Hematopoietic multipotent progenitor cell treated with erythropoietin and hydrocortisone succinate and interleukin-3 and kit ligand, for 8 days (in vitro differentiated cells): ENCODE measurements at places on chromosomes 11 and 22.

DNA sequence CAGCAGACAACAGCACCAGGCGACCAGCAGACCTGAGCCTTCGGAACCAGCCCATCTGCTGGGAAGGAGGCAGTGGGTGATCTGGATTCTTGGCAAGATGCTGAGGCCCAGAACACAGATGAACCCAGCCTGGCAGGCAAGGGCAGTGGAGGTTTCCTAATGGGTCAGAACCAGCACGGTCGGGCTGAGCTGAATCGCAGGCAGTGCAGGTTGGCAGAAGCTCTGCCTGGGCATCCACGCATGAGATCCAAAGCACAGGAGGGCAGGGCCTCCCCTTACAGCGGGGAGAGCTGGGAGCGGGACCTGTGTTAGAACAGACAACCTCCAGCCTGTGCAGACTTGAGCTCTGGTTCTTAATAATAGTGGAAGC lies 47.5 kb downstream of the DSCAML1 start:
- no peak for DNase-seq

DNA sequence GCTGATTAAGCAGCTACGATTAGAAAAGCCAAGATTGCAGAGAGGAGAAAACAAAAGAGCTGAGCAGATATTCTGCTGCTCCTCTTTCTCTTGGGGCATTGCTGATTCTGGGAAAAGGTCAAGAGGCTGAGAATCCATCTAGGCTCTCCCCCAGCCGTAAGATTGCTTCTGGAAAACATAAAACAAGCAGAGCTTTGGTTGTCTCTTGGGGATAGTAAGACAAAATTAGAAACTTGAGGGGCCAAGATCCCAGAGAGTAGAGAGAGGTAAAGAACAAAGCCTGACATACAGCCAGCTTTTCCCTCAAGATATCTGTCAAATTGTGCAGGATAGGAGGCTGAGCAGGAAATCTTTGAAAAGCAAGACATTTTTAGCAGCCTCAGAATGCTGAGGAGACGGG lies 158.2 kb downstream of the TTC28 start:
- DNase-seq: no peak

GRCh38 chr11:95330302-95330701 lies 99.3 kb upstream of the SESN3 start:
- DNase-seq: no peak

- DNase-seq: peak; percentile 81
Observed at GRCh38 chr11:86456075-86456939, 81.6 kb downstream of the CCDC81 start.

GRCh38 chr11:35292279-35292678 lies 127.1 kb downstream of the SLC1A2 start:
- DNase-seq: no peak

GRCh38 chr11:74630043-74630442 lies 37.7 kb downstream of the POLD3 start:
- no peak for DNase-seq

GRCh38 chr11:68160100-68160695 lies 39.0 kb upstream of the CHKA start:
- no peak for DNase-seq

DNA sequence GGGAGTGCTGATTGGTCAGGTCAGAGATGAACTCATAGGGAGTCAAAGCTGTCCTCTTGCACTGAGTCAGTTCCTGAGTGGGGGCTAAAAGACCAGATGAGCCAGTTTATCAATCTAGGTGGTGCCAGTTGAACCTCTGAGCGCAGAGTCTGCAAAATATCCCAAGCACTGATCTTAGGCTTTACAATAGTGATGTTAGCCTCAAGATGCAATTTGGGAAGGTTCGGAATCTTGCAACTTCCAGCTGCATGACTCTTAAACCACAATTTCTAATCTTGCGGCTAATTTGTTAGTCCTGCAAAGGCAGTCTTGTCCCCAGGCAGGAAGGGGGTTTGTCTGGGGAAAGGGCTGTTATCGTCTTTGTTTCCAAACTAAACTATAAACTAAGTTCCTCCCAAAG lies 92.3 kb upstream of the PARVA start:
- DNase-seq: no peak

DNA sequence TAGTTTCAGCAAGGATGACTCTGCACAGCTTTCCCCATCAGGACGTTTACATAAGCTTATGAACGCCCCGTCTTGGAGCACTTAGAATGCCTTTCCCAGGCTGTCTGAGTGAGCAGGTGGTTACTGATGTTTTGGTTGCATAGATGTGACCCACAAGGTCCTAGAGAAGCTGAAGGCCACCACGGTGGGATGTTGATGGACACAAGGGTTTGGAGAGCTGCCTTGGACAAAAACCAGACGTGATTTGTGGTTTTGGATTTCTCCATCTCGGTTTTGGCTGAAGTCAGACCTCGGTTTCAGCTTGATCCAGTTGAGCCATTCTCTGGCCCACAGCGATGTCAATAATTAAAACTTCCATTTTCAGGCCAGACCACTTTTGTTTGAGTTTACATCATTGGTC lies 151.9 kb downstream of the LDLRAD3 start:
- DNase-seq: no peak

DNA sequence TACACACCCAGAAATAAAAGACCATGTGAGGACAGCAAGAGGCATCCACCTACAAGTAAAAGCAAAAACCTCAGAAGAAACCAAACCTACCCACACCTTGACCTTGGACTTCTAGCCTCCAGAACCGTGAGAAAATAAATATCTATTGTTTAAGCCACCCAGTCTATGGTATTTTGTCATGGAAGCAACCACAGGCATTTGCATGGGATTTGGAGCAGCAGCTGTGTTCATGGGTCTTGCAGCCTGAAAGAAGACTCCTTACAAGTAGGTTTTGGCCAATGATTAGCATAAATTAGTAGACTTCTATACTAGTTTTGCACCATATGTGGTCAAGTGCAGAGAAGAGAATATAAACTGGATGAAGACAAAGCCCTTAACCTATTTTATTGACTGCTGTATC lies 27.9 kb downstream of the FSHB start:
- no peak for DNase-seq

DNA sequence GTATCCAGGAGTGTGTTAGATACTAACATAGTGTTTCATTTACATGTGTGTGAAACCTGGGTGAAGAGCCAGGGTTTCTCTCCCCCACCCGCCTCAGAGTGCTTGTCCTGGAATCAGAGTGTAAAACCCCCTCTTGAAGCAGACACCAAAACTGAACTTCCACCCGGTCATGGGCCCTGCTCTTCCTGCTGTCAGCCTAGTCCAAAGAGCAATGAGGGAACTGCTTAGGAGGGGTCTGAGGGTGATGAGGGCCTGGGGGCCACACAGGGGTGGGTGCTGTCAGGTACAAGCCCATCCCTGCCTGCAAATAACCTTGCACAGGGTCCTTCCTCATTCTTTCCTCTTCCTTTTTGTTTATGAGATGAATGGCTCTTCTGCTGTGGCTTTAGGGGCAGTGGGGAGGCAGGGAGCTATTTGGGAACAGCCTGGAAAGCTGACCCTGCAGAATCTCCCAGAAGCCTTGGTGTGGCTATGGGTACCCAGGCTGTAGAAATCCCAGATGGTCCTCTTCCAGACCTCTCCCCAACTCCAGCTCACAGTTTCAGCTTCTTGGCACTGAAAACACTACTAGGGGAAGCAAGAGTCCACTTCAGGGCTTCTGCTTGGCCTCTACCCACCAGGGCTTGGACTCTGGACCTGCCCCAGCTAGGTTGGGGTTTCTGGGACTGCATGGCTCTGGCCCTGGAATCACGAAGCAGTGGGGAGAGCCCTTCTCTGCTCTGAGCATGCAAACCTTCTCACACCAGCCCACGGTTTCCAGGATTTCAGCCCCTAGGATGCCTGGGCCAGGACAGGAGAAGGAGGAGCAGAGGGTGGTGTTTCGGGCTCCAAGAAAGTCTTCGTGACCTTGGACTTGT lies 8.5 kb downstream of the BATF2 start:
- no peak for DNase-seq

DNA sequence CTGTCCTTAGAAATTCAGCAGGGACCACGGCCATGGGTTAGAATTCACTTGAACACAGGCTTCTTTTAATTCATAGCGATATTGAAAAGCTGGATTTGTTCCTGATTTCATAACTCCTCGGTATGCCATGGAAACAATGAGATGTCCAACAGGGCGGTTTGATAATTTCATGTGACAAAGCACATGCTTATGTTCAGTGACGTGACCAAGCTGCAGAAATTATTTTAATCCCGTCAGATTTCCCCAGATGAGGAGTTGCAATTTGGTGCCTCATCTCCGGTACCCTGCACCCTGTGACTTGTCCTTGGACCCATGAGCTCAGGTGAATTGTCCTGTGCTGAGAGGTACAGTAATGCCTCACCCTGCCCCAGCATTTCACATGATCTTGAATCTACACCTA lies 81.7 kb downstream of the C11orf91 start:
- DNase-seq: no peak

DNA sequence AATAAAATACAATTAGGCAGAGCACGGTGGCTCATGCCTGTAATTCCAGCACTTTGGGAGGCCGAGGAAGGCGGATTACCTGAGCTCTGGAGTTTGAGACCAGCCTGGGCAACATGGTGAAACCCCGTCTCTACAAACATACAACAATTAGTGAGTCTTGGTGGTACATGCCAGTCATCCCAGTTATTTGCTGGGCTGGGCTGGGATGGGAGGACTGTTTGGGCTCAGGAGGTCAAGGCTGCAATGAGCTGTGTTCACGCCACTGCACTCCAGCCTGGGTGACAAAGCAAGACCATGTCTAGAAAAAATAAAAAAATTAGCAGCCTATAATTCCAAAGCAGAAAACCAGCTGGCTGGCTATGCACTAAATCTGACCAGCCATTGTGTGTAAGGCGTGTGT lies 35.1 kb downstream of the APOL3 start:
- no peak for DNase-seq

DNA sequence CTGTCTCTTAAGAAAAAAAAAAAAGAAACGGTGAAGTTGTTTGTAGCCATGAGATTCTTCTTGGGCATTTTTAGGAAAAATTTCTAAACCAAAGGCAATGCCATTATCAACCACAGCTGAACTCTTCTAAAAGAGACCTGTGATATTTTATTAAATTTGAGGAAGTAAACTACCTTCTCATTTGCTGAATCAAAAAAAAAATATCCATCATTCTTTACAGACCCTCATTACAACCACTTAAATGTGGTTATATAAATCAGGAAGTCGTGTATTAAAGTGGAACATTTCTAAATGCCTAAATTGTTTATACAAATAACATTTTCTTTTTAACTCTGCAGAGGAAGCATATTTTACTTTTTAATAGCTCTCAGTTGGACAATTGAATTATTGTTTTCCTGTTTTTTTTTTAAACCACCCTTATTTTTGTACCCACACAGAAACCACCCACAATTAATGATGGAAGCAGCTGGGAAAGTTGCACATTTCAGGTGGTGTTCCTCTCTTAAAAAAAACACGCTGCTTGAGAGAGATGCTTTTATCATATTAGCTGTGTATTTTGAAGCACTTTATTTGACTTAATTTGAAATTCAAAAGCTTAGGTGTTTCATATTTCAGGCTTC lies 91.2 kb downstream of the ARHGAP42 start:
- no peak for DNase-seq

DNA sequence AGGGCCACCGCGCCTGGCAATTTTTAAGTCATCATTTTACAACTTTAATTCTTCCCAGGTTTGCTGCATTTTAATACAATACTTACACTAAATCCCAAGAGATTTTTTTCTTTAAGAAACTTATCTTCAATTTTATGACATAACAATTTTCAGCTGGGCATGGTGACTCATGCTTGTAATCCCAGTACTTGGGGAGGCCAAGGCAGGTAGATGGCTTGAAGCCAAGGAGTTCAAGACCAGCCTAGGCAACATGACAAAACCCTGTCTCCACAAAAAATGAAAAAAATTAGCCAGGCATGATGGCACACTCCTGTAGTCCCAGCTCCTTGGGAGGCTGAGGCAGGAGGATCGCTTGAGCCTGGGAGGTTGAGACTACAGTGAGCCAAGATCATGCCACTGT lies 38.8 kb downstream of the CLDN25 start:
- DNase-seq: peak; percentile 13

- DNase-seq: no peak
Observed at GRCh38 chr22:39248254-39248653, 3.5 kb upstream of the PDGFB start.

- DNase-seq: peak; percentile 19
Observed at GRCh38 chr11:73875840-73876239, 806 bp downstream of the COA4 start.

DNA sequence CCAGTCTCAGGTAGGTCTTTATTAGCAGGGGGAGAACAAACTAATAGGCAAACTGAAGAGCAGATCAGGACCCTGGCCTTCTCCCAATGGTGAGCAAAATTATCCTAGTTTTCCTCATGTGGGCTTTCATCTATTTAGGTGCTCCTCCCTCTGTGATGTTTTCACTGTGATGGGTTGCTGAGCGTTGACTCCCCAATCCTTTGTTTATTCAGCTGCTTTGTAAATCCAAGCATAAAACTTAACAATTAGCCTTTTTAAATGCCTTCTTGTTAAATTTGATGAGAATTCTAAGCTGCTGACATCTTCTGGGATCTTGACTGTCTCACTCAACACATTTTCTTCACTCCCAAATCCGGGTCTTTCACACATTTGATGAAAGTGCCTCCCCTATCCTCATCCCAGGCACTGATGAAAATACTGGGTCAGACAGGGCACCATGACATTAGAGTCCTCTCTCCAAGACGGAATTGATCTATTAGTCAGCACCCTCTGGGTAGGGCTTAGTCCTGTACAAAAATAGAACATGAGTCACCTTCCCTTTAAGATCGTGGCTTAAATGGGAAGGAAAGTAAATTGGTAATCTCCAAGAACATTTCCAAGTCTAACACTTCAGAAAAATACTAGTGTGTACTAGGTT lies 199.3 kb upstream of the ISX start:
- no peak for DNase-seq

DNA sequence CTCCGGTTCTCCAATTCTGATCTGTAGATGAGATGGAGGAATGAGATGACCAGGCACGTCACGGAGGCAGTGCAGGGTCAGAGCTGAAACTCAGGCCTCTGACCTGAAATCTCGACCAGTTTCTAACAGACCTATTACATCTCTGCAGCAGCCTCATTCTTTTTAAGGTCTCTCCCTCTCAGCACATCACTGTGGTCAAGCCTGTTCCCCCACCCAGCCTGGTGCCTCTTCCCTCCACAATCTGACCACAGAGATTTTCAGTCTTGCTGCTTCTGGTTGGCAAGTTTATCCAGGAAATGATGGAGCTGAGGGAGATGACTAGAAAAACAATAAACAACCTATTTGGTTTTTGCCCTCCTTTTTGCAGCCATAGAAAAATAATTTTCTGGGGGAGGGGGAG lies 9.5 kb downstream of the GRAMD1B start:
- no peak for DNase-seq
